ENCODE measurements at places on chromosomes 12 and 14.
A peak's percentile ranks its signal among the peaks of the same experiment; 100 is the strongest.

DNA sequence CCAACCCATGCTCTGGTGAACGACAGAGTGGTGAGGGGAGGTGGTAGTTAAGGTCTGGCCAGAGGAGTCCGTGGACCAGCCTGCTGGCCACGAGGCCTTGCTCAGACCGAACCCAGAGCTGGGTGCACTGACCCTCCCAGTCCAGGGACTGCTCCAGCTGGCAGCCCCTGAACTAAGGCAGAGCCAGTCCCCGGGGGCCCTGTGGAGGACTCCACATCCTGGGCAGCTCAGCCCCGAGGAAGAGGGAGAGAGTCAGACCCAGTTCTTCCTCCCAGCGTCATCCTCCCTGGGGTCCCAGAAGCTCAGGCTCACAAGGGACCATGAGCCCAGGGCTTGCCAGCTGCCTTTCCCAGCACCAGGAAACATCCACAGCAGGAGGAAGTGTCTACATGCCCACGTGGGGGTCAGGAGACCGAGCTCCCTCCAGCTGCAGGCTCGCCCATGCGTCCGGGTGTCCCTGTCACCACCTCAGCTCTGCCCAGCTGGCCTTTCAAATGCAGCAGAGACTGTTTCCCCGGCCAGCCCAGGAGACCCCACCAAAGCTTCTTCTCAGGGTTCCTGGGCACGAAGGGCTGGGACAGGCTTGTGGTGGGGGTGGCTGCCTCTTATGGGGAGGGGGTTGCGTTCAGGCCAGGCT is 194.4 kb downstream of the KIF26A start:
- no peak overlapping the region for H3K4me3 ChIP-seq
- no peaks in the 10 kb centered on the region for H3K4me1 ChIP-seq

DNA sequence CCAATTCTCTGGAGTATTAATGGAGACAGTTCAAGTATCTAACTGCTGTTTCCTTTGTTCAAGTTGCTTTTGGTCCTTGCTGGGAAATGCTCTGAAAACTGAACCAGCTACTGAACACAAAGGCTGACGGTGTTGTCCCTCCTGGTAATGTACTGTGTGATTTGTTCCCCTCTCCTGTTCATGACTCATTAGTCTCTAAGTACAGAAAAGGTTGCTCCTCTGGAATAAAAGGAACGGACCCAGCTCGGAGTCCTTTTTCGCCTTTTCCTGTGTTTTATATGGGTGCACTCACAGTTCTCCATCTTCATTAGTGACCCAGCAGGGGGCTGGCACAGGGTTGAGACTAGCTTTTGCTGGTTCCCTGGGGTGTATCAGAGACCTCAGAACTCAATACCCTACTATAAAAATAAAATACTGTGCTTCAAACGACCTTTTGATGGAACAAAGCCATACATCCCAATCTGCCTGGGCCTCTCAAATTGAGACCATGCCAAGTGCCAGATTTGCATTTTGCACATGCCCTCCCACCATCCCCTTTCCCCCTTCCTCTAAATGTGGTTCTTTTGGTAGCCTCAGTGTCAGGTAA is 269.7 kb downstream of the RAD51B start:
- peak; percentile 8 for DNase-seq
- no peak overlapping the region for H3K4me3 ChIP-seq
- no peaks in the 10 kb centered on the region for H3K36me3 ChIP-seq
- no peaks in the 10 kb centered on the region for H3K27me3 ChIP-seq
- H3K4me1 ChIP-seq: peaks cover 6% of the 10 kb centered on the region

GRCh38 chr12:32400114-32400672 is 835 bp downstream of the FGD4 start:
- DNase-seq: no peak
- H3K36me3 ChIP-seq: no peaks in the 10 kb centered on the region
- no peak overlapping the region for H3K27ac ChIP-seq
- H3K4me3 ChIP-seq: peak overlapping the region; percentile 64
- no peaks in the 10 kb centered on the region for H3K4me1 ChIP-seq

DNA sequence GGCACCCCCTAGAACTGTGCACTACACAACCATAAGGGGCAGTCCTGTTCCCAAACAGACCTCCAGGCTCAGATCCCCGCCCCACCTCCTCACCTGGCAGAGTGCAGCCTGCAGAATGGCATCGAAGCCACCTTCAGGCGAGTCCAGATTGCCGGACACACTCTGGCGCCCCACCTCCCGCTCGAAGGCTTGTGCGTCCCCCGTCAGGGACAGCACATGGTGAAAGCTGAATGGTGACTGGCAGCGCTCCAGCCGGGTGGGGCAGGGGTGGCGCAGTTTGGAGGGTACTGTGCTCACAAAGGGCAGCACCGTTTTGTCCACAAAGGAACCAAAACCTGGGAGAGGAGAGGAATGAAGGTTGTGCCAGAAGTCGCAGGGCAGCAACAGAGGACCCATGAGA is 10.6 kb downstream of the ITGB7 start:
- no peaks in the 10 kb centered on the region for H3K4me1 ChIP-seq
- no peak overlapping the region for H3K4me3 ChIP-seq
- no peaks in the 10 kb centered on the region for H3K36me3 ChIP-seq
- no peak overlapping the region for H3K27ac ChIP-seq

DNA sequence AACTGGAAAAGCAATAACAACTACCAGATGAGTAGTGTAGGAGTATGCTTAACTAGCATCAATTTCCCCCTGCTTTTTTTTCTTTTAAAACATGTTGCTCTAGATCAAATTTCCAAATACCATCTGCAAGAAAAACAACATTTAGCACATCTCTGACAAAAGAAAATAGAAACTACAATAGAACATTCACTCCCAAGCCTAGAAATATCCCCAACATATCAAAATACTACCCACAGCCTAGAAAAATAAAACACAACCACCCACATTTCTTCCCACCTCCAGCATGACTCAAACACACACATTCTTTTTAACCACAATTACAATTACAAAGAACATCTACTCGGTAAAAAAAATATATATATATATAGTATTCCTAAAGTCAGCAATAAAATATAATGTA is 120.0 kb downstream of the PPFIA2 start:
- H3K27me3 ChIP-seq: 0 out of 2 replicates have a peak, but pooled peaks cover 3% of the 10 kb centered on the region
- H3K27ac ChIP-seq: no peak overlapping the region
- DNase-seq: peak; percentile 4
- no peaks in the 10 kb centered on the region for H3K36me3 ChIP-seq
- no peak overlapping the region for H3K4me3 ChIP-seq

DNA sequence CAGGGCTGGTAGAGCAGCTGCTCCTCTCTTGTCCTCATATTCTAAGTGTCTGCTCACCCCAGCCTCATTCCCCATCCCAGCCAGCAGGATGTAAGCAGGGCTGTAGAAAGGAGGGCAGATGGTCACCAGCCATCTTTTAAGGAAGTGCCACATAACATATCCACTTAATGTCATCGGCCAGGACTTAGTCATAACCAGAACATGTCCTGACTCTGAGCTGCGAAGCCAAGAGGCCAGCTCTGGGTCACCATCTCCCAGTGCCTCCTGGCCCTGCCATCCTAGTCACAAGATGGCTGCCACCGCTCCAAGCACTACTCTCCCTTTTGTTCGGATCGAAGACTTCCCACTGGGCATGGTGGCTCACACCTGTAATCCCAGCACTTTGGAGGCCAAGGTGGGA is 123.9 kb downstream of the PLXNC1 start:
- peaks cover 10% of the 10 kb centered on the region for H3K4me1 ChIP-seq
- no peak overlapping the region for H3K4me3 ChIP-seq
- H3K36me3 ChIP-seq: no peaks in the 10 kb centered on the region
- DNase-seq: no peak

GRCh38 chr12:97109441-97109840 is 202.4 kb downstream of the NEDD1 start:
- no peaks in the 10 kb centered on the region for H3K4me1 ChIP-seq
- H3K4me3 ChIP-seq: no peak overlapping the region
- H3K27ac ChIP-seq: no peak overlapping the region
- no peaks in the 10 kb centered on the region for H3K27me3 ChIP-seq
- no peaks in the 10 kb centered on the region for H3K36me3 ChIP-seq
- no peak for DNase-seq

- peaks cover 18% of the 10 kb centered on the region for H3K4me1 ChIP-seq
- peak; percentile 82 for DNase-seq
- no peaks in the 10 kb centered on the region for H3K27me3 ChIP-seq
- H3K36me3 ChIP-seq: peaks cover 16% of the 10 kb centered on the region
- H3K27ac ChIP-seq: peak overlapping the region; percentile 56
- peak overlapping the region; percentile 92 for H3K4me3 ChIP-seq
Measured at GRCh38 chr14:77707355-77707723, 484 bp downstream of the ALKBH1 start.

- no peak overlapping the region for H3K27ac ChIP-seq
- no peaks in the 10 kb centered on the region for H3K36me3 ChIP-seq
- no peak overlapping the region for H3K4me3 ChIP-seq
- no peaks in the 10 kb centered on the region for H3K4me1 ChIP-seq
- DNase-seq: no peak
Measured at GRCh38 chr14:69880893-69881292, 1.7 kb downstream of the SMOC1 start.
